Stimulated activated CD8-positive, alpha-beta memory T cell treated with anti-CD3 and anti-CD28 coated beads, Interleukin-12 subunit alpha, Interleukin-12 subunit beta, amount 100 ng/mL, for 1 hour (primary cell): ENCODE measurements at places on chromosomes 2 and 18.

- no peak for DNase-seq
Observed at GRCh38 chr2:128396946-128397345, 78.3 kb upstream of the HS6ST1 start.

GRCh38 chr18:2978661-2979106 is 34.3 kb downstream of the LPIN2 start:
- DNase-seq, result no peak

- DNase-seq, result no peak
Observed at GRCh38 chr2:168614172-168615018, 158.3 kb downstream of the CERS6 start.

- DNase-seq, result no peak
Observed at GRCh38 chr2:16151281-16151570, 210.9 kb downstream of the MYCN start.

DNA sequence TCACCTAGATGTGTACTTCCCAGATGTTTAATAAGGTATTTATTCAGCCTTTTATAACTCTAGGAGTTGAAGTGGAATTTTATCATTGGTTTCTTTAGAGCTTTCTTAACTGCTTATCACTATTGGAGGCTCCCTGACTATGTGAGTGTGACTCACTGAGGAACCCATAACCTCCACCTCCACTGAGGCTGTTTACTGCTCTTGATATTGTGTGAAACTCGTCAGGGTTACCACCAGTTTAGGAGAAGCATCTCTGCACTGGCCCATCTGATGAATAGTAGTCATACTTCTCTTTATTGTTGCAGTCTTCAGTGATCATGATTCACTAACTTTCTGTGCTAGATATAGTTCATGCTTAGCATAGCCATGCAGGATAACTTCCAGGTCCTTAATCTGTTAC is 79.6 kb upstream of the UBXN4 start:
- DNase-seq, result no peak

- DNase-seq, result no peak
Observed at GRCh38 chr18:9082711-9083510, 19.6 kb upstream of the NDUFV2 start.

DNA sequence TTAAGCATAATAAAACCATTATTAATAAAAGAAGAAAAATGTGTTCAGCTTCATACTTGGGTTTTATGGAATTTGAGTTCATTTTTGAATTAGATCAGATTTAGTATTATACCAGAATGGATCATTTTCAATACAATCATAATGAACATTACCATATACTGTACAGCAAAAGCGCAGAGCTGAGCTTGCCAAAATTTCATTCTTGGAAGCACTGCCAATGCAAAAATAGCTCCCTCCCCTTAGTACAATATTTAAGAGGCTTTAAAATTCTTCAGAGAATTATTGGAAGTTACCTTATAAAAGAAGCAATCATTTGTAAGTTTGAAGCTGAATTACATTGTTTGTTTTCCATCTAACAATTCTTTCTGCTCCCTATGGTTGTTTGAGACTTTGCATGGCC is 938.1 kb upstream of the SLC39A10 start:
- no peak for DNase-seq

DNA sequence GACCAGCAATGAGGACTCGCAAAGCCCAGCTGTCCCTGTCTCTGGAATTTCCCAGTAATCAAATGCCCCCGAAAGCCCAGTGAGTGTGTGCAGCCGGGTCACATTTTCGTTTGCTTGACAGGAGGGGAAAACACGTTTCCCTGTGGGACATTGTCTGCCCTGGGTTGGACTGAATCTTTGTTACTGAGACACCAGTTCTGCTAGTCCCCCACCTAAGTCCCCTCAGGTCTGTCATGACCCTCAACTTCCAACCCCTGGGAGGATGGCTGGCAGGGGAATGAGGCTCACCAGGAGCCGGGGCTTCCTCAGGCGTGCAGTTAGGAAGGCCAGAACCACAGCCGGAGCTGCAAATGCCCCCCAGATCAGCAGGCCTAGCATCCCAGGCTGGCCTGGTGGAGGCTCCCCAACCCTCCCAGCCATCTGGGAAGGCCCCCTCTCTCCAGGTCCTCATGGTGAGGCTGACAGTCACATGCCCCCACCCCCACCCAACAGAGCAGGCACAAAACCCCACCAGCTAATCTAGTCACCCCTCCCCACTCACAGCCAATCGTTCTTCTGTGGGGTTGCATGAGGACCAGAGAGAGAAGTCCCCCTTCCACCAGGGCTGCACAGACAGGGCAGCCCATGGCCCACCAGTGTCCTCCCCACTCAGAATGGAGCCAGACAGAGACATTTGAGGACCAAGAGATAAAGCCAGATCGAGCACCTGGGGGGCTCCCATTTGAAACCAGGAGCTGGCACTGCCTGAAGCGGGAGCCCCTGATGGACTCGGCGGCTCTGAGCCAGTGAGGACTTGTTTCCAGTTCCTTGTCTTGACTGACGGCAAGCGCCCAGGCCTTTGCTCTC is 33.6 kb downstream of the CYP26B1 start:
- no peak for DNase-seq

GRCh38 chr18:78242806-78243205 is 736.8 kb upstream of the SALL3 start:
- DNase-seq, result no peak

DNA sequence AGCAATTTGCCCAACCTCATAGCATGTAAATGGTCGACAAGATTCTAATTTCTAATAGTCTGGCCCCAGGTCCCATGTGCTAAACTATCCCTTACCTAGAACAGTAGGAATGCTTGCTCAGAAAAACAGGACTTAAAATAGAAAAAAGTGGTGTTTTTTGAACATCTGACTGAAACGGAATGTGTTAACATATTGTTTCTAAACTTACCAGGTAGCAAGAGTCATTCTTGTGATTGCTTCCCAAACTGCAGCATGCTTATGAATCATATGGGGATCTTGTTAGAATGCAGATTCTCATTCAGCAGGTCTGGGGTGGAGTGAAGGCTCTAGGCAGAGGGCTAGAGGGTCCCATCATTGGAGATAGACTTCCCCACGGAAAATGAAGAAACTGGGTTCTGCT is 5.8 kb upstream of the SLC20A1 start:
- no peak for DNase-seq

DNA sequence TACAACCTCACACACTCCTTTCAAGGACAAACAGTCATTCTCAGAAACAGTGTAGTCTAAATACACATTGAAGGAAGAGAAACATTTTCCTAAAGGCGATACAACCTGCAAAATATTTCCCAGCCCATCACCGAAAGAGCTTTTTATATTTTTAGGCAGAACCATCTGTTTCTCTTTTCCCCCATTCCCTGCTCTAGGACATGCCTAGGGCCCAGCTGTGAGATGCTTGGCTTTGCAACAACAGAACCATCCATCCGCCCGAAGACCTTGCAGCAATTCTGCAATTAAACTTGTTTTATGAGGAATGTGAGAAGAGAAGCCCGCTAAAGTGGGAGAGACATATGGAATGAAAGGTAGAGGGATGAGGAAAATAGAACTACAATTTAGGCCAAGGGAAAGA is 105.6 kb upstream of the RFX8 start:
- DNase-seq, result no peak

GRCh38 chr18:32420084-32420750 is 50.5 kb downstream of the GAREM1 start:
- DNase-seq, result no peak

GRCh38 chr2:46847185-46847710 is 68.4 kb downstream of the MCFD2 start:
- no peak for DNase-seq

GRCh38 chr18:9984080-9984479 is 70.3 kb downstream of the VAPA start:
- no peak for DNase-seq

DNA sequence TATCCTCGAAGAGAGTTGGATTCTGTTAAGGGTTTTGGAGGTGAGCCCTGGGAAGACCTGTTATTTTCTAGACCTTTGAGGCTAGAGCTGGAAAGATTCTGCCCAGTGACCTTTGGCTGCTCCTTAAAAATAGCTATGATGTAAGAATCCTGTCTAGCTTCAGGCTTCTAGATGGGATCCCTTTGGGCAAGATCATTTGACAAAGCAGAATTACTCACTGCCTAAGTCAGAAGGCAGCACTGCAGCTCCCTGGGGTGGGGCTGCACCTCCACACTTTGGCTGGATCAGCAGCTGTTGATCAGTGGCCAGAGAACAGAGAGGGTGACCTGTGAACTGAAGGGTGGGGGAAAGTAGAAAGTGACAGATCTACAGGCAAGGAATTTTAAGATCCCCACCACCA is 103.8 kb downstream of the ASAP2 start:
- DNase-seq, result no peak

- DNase-seq, result no peak
Observed at GRCh38 chr2:3756306-3756705, 52.9 kb downstream of the DCDC2C start.

GRCh38 chr2:60735496-60736250 is 20.4 kb upstream of the PAPOLG start:
- no peak for DNase-seq

- no peak for DNase-seq
Observed at GRCh38 chr18:5095239-5095638, 101.8 kb downstream of the AKAIN1 start.

DNA sequence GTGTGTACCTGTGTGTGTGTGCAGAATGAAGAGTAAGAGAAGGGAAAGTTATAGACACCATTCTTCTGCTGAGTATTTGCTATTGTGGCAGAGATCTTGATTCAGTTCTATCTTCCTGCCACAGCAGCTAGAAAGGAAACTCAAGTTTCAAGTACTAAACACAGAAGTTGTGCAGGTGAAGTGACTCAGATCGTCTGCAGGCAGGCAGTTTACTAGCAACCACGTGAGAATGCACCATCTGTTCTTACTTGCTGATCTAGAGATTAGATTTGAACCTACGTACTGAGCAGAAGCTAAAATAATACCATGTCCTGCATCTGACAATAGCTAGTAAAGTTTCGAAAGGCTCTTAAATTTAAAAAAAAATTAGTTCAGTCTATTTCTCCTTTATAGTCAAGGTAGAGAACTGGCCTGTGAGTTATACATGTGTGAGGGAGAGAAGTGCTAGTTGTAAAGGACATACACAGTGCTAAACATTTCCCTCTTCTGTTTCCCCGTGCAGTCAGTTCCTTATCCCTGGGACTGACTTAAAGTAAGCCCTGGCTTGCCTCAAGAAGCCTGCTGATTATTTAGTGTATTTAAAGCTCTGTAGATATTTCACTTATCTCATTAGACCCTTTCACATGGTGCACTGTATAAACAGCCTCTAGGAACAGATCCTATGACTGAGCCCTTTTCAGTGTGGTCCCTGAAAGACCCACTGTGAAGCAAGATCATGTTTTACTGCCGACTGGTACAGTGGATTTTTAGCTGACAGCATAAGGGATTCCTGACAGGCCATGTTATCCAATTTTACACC is 45.0 kb downstream of the SLC38A11 start:
- DNase-seq, result no peak

DNA sequence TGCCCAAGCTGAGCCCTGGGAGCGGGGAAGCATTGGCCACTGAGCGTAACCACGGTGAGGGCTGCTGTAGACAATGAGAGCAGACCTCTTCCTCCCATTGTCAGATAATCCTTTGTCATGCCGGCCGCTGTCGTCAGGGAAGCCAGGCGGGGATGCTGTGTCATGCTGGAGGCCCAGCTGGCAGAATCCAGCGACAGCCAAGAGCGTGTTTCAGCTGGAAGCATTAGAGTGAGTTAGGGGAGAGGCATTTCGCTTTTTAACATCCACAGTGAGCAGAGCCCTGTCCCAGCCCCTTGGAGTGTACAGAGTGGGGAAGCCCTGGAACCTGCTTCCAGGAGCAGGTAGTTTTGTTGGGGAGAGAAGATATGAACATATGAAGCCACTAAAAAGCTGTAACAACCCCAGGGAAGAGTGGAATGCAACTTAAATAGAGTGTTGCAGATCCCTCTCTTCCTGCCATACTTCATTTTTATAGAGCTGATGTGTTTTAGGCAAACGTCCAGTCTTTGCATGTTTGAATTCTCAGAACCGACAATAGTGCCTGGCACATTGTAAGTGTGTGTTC is 7.0 kb downstream of the CTIF start:
- DNase-seq, result no peak

GRCh38 chr18:12904012-12904516 is 20.0 kb upstream of the PTPN2 start:
- no peak for DNase-seq

GRCh38 chr2:136049991-136050920 is 64.8 kb upstream of the DARS1 start:
- DNase-seq, result no peak

DNA sequence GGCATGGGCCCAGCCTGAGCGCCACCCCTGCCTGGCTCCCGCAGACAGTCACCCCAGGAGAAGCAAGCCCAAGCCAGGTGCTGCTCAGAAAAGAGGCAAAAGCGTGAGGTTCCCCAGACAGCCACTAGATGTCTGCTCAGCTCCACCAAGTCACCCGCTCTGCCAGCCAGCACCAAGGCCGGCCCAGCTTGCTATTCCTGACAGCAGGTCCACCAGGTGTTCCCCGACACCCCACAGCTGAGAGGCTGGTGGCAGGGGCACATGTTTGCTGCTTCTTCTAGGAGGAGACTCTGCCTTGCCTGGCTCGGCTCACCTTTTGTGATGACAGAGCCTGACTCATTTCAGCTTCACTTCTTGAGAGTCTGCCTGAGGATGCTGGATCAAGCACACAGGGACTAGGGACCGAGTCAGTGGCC is 206.7 kb downstream of the MGAT5 start:
- no peak for DNase-seq

DNA sequence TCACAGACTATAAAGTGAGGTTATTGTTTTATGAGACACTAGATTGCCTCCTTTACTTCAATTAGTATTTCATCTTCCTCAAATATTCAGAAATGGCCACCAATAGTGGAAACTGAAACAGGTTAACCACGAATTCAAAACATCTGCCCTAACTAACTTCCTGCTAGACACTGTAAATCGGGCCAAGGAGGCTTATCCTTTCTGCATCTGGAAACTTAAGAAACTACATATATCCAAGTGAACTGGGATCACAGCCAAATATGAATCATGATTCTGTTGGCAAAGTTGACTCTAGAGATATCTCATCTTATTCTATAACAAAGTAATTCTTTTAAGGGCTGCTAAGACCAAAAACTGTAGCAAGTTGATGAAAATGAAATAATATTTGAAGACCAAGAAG is 136.6 kb upstream of the ZC3H15 start:
- DNase-seq, result no peak

GRCh38 chr2:75547345-75548035 is 13.2 kb downstream of the EVA1A start:
- DNase-seq, result no peak

GRCh38 chr18:35247412-35248249 is 6.8 kb downstream of the ZNF397 start:
- DNase-seq, result no peak

GRCh38 chr2:29751390-29751789 is 170.0 kb downstream of the ALK start:
- no peak for DNase-seq

DNA sequence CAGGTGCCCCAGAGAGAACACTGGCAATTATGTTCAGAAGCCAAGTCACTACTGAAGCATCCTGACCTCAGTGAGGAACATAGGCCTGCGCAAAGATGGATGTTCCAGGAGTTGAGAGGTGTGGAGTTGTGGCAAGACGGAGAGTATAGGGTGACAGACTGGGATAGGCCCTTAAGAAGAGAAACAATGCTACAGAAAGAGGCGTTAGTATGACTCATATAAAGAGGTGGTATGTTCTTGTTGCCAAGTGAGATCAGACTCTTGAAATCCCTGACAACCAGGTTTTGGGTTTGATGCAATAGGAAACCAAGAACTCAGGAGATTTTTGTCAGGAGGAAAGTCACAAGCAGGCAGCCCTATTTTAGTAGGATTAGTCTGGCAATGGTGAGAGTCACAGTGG is 185.6 kb downstream of the RIT2 start:
- DNase-seq, result no peak
